ENCODE measurements at places on chromosomes 2 and 18. TPM values are rescaled to one million over a fixed set of nuclear protein-coding genes. Genes with fewer than 3 reads are reported as not detected.

The NR4A2 gene
- not detected for total RNA-seq

The TNFRSF11A gene
- 3.5 TPM for total RNA-seq

The VSNL1 gene
- 0.09 TPM for total RNA-seq

The DSEL gene
- total RNA-seq, result 0.06 TPM

Measured in Daoy (cell line).